ENCODE measurements at places on chromosomes 7 and 10.

GRCh38 chr10:21650353-21650752 lies 116.3 kb downstream of the MLLT10 start:
- no peak for DNase-seq

DNA sequence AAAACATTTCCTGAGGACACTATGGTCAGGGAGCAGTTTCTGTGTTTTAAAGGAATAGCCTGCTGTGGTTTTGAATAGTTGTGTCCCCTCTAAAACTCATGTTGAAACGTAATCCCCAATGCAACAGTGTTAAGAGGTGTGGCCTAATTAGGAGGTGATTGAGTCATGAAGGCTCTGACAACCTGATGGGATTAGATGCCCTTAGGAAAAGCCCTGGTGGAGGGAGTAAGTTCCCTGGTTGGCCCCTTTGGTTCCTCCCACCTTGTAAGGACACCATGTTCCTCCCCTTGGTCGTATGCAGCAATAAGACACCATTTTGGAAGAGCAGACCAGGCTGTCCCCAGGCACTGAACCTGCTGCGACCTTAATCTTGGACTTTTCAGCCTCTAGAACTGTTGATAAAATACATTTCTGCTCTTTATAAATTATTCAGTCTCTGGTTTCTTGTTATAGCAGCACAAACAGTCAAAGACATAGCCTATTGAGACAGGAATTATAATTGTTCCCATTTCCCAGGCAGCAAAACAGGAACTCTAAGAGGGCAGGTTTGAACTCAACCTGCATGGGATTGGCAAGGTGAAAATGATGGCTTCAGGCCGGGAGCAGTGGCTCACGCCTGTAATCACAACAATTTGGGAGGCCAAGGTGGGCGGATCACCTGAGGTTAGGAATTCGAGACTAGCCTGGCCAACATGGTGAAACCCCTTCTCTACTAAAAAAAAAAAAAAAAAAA lies 20.5 kb upstream of the TNS3 start:
- DNase-seq, result no peak

DNA sequence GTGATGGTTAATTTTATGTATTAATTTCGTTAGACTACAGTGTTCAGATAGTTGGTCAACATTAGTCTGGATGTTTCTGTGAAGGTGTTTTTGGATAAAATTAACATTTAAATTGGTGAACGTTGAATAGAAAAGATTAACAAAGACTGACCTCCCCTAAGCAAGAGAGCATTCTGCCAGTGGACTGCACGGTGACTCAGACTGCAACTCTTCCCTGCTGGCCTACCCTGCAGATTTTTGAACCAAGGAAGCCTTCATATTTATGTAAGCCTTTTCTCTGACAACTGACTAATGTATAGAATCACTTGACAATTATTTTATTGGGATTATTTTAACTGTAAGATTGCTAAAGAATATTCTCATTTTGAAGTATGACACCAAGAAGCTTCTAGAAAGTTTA lies 7.9 kb upstream of the ZNF248 start:
- DNase-seq, result no peak

- DNase-seq, result no peak
Measured at GRCh38 chr10:95818668-95819067, 62.7 kb downstream of the ENTPD1 start.

DNA sequence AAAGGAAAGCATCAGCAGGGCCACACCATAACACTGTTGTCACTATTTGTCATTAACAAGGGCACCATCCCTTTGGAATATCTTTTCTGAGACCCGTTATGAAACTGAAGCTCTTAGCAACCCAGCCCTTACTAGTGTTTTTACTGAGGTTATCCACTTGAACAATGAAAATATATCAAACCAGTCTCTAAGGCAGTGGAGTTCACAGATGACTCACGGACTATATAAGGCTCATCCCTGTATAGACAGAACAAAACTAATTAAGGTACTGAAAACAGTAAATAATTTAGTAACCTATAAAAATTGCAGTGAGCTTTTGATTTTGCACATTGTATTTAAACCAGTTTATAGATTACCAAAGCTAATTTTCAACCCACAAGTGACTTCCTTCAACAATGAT lies 196.0 kb downstream of the ELAPOR2 start:
- DNase-seq, result no peak

GRCh38 chr7:1672851-1673486 lies 2.9 kb downstream of the ELFN1 start:
- no peak for DNase-seq

DNA sequence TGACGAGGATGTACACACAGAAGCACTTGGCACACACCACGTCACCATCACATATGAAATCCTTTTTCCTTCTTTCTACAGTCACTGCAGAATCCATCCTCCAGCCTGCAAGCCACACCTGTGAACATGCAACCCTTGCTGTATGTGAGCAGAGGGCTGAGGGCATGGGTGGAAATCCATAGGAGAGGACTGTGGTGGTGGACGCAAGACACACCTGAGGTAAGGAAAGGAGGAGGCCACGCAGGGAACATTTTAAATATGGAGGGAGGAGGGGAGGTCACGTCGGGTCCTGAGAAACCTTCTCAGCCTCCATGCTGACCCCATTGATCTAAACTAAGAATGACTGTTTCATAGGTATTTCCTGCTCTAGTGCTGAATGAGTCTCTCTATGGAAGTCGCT lies 28.6 kb downstream of the ADARB2 start:
- no peak for DNase-seq

GRCh38 chr7:130352194-130353074 lies 7.8 kb downstream of the CPA5 start:
- DNase-seq, result no peak

DNA sequence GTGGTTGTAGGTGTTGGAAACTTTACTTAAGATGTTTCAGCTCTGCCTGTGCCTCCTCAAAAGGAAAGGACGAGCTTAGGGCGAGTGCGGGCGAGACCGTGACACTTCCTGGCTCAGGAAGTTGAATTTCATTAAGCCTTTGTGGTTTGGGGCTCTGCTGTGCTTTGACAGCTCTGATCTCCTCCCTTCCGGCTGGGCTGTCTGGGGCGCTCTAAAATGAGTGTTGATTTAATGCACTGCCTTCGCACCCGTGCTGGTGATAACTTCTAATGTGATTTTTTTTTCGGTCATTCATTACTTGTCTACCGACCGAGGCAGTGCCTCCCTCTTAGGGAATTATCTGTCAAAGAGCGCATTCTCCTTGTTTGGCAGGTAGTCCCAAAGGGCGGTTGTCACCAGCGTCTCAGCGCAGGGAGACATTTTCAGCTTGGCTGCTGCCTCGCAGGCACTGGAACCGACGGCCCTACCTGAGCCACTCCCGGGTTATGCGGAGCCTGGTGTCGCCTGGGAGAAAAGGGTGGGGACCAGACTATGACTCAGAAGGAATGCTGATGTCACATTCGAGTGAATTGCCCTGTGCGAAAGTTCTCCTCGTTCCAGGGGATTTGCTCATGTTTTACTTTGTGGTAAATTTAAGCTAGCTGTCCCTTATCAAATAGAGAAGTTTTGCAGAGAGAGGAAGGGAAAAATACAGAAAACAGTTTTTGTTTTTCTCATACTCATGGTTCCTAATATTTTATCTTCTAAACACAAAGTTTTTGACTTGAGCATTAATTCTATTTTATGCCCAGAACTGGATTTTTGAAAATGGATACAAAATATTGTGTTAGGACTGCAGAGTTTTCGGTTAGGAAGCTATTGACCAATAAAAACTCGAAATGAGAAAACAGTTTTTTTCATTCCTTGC lies 920 bp downstream of the TES start:
- peak; percentile 24 for DNase-seq

DNA sequence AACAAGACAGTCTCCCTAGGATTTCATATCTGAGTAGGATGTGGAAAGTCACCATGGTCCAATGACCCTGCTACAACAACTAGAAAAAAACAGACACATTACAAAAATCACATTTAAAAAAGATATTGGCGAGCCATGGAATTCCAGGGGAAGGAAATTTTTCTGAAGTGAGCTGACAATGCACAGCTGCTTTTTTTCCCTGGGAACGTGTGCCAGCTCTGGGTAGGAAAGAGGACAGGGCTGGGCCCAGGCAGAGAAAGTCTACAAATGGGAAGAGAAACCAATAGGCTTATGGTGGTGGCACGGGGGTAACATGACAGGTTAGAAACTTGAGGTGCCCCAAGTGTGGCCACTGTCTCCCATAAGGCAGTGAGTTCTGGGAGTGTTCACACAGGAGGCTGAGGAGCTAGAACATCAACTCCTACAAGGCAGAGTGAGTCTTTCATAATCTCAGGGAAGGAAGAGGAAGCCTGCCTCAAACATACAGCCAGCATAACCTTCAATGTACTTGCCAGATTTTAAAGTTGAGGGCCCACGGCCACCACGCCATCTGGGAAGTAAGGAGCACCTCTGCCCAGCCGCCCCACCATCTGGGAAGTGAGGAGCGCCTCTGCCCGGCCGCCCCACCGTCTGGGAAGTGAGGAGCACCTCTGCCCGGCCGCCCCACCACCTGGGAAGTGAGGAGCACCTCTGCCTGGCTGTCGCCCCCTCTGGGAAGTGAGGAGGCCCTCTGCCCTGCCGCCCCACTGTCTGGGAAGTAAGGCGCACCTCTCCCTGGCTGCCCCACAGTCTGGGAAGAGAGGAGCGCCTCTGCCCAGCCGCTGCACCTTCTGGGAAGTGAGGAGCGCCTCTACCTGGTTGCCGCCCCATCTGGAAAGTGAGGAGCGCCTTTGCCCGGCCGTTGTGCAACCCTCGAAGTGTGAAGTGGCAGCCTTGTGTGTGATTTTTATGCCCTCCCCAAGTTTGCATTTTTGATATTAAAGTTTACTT lies 5.9 kb downstream of the FBXL13 start:
- DNase-seq, result no peak

DNA sequence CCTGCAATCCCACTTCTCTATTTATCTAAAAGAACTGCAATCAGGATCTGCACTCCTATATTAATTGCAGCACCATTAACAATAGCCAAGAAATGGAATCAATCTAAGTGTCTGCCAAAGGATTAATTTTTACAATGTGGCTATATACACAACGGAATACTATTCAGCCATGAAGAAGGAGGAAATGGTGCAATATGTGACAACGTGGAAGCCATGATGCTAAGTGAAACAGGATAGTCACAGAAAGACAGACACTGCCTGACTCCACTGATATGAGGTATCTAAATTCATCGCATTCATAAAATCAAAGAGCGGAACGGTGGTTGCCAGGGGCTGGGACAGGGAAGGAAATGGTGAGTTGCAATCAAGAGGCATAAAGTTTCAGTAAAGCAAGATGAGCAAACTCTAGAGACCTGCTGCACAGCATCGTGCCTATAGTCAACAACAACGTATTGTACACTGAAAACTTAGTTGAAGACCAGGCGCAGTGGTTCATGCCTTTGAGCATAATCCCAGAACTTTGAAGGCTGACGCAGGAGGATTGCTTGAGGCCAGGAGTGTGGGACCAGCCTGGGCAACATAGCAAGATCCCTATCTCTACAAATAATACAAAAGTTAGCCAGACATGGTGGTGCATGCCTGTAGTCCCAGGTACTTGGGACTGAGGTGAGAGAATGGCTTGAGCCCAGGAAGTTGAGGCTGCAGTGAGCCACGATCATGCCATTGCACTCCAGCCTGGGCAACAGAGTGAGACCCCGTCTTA lies 76.3 kb downstream of the FGFR2 start:
- DNase-seq, result no peak

DNA sequence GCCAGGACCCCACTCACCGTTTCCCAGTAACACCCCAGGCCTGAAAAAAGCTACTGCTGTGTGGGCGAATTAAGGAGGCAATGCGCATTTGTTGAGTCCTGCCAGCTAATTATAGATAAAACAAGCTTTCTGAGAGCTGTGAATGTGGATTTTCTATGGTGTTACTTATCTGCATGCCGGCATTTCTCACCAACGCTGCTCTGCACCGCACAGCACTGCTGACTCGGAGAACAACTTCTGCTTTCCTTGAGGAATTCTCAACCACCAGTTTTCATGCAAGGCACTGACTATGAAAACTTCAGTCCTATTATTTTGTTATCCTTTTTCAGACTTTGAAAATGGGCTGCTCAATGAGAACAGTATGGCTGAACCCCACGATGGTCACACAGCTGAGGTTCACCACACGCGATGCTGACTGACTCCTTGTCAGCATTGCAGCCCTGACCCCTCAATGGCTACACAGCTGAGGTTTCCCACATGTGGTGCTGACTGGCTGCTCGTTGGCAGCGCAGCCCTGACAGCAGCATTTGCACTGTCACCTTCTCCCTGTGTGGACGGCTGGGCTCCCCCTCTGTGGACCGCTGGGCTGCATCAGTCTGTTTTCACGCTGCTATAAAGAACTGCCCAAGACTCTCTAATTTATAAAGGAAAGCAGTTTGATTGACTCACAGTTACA lies 190.6 kb downstream of the DIP2C start:
- DNase-seq, result no peak

DNA sequence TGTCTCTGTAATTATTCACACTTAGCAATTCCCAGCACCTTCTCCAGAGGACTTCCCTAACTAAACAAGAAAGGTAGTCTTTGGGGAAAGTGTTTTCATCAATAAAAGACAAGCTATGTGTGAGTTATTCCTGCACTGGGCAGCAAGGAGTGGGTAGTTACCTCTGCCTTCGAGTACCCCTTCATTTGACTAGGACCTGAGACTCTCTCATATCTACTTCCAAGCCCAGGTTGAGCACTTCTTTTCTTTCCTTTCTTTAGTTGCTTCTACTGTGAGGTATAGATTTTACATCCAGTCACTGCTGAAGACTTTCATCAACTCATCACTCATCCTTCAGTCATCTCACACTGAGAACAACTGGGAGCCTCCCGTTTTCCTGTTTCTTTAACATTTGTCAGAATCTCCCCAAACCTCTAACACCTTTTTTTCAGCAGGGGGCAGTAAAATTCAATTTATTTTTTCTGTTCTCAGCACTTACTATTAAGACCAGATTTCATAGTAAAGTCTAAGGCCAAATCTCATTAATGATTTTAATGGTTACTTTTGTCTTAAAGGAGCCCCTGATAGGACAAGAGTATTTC lies 80.1 kb upstream of the PRSS1 start:
- DNase-seq, result no peak

GRCh38 chr10:88253-88652 lies 39.2 kb upstream of the TUBB8 start:
- DNase-seq, result no peak

GRCh38 chr10:125152450-125153368 lies 7.7 kb downstream of the CTBP2 start:
- no peak for DNase-seq

GRCh38 chr10:88186335-88186734 lies 322.9 kb downstream of the PTEN start:
- DNase-seq, result no peak

GRCh38 chr10:112706577-112706976 lies 243.5 kb upstream of the TCF7L2 start:
- no peak for DNase-seq

GRCh38 chr10:21205328-21205727 lies 308.2 kb upstream of the NEBL start:
- DNase-seq, result no peak

DNA sequence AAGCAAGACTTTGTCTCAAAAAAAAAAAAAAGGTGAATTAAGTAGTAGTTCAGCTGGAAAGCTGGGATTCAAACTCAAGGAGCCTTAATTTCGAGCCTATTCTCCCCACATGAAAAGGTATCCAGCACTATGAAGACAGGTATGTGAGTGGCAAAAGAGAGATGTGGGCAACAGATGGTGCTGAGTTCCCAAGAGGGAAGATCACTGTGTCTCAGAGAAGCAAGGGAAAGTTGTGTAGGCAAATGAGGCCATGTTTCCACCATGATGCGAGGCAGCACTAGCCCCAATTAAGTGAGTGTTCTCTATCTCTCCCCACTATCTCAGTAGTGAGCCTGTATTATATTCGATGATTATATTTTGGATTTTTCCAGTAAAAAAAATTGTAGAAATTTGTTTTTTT lies 19.8 kb upstream of the ST7 start:
- no peak for DNase-seq

Data from GM12892 (cell line).